KG1 (cell line): ENCODE measurements at places on chromosomes 13 and 19.

GRCh38 chr13:97975280-97975847, 21.9 kb downstream of the IPO5 start:
- DNase-seq = no peak

DNA sequence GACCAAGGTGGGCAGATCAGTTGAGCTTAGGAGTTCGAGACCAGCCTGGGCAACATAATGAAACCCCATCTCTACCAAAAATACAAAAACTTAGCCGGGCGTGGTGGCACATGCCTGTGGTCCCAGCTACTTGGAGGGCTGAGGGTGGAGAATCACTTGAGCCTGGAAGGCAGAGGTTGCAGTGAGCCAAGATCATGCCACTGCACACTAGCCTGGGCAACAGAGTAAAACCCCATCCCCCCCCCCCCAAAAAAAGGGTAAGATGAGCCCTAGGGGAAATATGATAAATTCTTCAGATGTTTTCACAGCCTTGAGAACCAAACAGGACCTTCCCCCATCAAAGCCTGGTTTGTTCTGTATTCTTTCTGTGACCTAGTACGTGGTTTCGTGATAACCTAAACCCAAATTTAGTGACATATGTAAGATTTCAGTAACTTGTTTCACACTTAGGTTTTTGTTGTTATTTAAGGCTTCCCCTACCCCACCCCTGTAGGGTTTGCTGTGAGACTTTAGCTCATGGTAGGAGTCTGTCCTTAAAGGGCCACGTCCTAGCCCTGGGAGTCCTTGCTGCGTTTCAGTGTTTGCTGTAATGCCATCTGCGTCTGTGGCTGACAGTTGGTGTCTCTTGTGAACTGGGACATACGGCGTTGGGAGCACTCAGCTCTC, 49.6 kb downstream of the MYO9B start:
- DNase-seq = peak; percentile 83

GRCh38 chr19:27719034-27719433, 1493.9 kb downstream of the UQCRFS1 start:
- no peak for DNase-seq

DNA sequence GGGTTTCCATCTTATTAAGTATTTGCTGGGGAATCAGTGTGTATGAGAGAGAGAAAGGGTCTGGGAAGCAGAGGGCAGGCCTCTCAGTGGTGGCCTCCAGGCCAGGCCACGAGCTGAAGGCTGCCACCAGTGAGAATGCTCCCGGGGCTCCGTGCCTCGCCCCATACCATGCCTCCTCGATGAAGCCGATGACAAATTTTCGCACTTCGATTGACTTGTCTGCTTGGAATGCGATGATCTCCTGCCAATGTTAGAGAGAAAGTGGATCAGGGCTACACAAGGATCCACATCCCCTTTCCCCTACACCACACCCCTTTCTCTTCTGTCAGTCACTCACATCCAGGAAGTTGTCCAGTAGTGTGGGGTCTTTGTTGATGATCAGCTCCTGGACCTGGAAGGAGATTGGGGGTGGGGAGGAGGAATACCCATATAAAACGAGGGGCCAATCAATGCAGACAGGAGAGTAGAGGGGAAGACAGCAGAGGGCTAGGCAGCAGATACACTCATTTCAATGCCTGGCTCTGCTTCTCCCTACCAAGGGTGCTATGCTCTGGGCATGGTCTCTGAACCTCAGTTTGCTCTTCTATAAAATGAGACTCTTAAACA, 10.7 kb downstream of the SYMPK start:
- no peak for DNase-seq

DNA sequence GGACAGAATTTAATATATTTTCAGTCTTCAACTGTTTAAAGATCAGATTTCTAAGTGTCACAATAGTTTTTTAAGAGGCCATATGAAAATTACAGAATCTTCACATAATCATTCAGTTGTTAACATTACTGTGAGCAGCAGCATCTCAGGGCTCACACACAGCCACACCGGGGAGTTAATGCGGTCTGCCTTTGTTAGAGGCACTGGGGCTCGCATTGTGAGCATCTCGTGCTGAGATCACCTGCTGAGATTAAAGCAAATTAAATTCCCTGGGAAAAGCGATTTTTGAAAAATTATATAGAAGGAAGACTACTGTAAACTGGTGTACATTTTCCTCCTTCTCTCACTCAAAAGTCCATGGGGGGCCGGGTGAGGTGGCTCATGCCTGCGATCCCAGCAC, 16.6 kb downstream of the GPR12 start:
- DNase-seq = no peak

GRCh38 chr13:111210544-111211469, 95.7 kb downstream of the ARHGEF7 start:
- DNase-seq = no peak
